Bronchial epithelial cell (primary cell): ENCODE measurements at places on chromosomes 7 and 10. TPM values are rescaled to one million over a fixed set of nuclear protein-coding genes. Genes with fewer than 3 reads are reported as not detected.

SLC16A12 gene
- not detected in 2 replicates for total RNA-seq

SLC26A3 gene
- total RNA-seq = not detected in 2 replicates

DNA sequence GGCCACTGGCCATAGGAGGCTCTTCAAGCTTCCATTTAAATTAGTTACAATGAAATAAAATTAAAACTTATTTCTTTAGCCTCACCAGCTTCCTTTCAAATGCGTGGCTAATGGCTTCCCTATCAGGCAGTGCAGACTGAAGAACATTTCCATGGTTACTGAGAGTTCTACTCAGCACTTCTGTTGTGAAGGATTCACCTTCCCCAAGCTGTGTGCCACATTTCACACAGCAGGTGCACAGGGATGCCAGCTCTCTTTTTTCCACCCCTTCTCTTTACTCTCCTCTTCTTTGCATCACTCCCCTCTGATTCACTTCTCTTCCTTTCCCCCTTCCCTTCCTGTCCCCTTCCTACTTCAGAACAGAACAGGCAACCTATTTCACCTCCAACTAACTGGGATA is 833 bp downstream of the GDF2 start:
- DNase-seq = no peak

DNA sequence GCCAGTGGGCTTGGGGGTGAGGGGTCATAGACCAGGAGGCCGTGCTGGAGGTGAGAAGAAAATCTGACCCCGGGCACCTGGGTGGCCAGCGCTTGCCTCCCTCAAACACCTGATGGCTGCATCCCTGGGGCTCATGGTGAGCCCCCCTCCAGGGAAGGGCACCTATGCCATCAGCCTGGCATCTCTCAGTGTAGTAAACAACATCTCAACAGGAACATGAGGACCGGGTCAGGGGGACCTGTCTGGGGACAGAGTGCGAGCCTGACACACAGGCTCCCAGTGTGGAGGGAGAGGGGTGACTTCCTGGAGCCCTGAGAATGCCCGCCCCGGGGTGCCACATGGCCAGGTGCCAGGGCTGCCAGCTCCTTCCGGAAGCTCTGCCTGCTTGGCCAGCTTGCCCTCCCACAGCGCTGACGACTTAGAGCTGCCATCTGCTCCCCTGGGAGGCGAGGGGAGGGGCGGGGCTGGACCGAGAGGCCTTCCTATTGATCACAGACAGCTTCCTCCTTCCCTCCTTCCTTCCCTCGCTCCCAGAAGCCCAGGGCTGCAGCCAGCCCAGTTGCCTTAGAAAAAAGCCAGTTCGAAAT is 12.3 kb downstream of the STX1A start:
- DNase-seq = peak; percentile 52

DNA sequence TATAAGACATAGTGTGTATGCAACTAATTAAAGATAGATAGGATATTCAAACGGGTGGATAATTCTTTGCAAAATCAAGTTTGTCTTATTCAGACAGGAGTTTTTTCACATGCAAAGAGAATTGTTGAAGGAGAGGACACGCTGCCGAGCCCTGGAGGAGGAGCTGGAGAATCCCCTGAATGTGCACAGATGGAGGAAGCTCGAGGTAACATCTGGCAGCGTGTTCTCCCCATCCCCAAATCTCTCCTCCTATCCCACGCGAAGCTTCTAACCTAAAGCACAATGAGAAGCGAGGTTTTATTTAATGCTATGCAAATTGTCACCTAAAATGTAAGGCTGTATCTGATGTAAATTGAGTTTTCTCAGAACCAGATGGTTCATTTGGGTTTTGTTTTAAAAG is 50.0 kb downstream of the CFAP58 start:
- no peak for DNase-seq

DNA sequence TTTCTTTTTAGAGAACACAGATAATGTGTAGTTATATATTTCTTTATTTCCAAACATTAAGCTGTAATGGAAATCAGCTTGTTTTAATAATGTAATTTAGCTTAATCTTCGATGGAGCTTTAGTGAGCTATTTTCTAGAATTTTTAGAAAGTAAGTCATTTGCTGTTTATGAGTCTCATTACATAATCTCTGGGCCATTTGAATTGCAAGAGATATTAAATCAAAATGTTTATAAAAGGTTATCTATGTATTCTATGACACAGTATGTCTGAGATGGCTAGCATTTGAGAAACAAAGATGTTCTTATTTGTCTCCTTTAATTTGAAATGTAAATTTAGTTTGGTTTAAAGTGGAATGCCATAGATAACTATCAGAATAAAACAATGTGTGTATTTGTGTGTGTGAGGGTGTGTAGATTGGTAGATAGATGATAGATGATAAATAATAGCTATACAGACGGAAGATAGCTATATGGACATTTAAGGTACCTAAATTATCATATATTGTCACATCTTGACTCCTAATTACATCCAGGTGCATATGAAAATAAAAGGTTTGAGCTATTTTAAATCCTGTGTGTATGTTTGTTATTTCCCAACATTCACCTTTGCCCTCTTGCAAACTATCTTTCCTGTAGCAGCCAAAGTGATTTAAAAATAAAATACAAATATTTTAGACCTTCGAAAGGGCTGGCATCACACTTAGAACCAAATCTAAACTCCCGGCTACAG is 478.0 kb upstream of the KLF6 start:
- DNase-seq = no peak

ADCY1 gene
- 0.79 and 1.0 TPM in 2 replicates for total RNA-seq

- no peak for DNase-seq
Observed at GRCh38 chr10:132681858-132682755, 103.8 kb downstream of the NKX6-2 start.

DNA sequence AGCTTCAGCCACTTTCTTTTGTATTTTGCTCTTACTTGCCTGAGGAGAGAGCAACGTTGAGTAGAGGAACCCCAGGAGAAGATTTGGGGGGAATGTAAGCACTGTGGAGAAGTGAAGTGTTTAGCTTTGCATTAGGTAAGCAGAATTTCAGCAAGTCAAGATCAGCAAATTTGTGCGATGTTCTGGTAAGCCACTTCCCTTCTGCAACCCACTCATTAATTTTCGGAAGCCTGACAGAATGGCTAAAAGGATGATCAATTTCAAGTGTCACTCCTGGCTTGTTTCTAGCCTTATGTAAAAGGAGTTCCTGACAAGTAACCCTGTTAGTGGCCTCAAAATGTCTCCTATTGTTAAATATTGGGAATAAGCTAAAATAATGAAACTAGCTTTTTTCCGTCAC is 48.5 kb upstream of the NXPH1 start:
- no peak for DNase-seq

TMEM130 gene
- not detected in 2 replicates for total RNA-seq
